ENCODE measurements at places on chromosomes 16 and 17.

- DNase-seq, result no peak
Measured at GRCh38 chr16:21650521-21650920, 1.9 kb downstream of the IGSF6 start.

DNA sequence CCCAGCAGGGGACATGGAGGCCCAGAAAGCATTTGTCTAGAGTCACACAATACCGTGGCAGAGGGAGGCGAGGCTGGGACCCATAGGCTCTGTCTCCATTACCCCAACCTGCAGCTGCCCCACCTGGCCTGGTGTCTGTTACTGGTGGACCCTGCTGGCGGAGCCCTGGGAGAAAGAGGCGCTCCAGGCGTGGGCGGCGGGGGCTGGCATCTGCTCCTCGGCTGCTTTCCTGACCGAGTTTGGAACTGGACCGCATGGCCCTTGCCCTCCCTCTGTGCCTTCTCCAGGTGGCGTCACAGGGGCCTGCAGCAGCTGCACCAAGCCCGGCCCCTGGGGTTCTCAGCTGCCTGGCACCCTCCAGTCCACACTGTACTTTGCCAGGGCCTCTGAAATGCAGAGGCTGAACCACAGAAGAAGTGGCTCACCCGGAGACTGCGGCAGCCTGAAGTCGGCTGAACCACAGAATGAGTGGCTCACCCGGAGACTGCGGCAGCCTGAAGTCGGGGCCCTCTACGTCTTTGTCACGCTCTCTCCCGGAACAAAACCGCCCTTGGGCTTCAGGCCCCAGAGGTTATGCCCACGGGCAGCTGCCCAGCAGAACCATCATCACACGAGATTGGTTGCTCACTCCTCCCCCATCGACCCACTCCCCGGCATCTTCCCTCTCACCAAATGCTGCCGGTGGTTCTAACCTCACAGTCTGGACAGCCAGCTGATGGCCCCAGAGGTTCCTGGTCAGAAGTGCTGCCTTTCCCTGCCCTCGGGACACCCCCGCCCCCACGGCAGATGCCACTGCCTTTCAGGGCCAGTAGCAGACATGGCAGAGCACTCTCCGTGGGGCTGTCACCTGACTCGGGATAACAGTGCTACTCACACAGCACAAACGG is 20.2 kb downstream of the CBFA2T3 start:
- no peak for DNase-seq

- DNase-seq, result peak; percentile 10
Measured at GRCh38 chr17:78040440-78041385, 82.2 kb downstream of the TNRC6C start.

DNA sequence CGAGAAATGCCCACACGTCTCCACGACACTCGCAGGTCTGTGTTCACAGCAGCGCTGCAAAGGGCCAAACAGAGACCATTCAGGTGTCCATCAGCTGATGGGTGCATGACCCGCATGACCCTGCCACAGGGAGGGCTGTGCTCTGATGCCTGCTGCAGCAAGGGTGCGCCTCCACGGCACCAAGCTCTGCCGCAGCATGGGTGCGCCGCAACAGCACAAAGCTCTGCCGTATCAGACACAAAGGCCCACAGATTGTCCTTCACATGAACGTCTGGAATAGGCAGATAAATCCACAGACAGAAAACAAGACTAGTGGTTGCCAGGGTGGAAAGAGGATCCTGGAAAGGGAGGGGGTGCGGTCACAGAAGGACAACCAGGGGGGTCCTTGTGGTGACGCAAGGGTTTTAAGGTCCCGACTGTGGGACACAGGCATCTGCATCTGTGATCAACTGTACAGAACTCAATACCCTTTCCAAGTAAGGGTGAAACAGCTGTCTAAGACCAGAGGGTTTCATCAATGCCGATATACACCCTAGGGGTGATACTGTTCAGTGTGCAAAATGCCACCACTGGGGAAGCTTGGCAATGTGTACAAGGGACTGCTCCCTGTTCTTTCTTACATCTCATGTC is 121.0 kb downstream of the ANKRD11 start:
- DNase-seq, result no peak

- DNase-seq, result peak; percentile 6
Measured at GRCh38 chr17:49497148-49498028, 2.3 kb downstream of the NGFR start.

DNA sequence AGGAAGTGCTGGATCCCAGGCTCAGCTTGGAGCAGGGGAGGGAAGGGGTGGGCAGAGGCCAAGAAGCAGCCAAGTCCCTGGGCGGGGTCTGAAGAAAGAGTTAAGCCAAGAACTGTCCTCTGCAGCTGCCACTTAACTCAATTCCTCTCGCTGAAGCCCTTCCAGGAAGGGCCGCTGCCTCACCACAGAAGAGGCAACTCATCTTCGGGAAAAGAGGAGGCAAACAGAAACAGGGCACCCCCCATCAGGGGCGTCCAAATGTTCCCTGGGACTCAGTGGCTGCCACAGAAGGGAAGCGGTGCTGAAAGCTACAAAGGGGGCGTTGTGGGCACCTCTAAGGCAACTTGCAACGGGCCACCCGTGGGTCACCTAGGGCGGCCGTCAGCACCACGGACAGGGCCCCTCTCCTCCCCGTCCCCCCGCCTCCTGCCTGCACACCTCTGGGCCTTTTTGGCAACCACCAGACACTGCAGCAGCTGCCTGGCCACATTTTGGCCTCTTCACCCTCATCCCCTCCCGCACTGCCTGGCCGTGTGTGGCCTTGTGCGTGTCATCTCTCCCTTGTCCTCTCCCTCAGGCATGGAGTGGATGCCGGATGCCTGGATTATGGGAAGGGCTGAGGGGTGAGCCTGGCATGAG is 2.5 kb downstream of the TLCD3B start:
- no peak for DNase-seq

DNA sequence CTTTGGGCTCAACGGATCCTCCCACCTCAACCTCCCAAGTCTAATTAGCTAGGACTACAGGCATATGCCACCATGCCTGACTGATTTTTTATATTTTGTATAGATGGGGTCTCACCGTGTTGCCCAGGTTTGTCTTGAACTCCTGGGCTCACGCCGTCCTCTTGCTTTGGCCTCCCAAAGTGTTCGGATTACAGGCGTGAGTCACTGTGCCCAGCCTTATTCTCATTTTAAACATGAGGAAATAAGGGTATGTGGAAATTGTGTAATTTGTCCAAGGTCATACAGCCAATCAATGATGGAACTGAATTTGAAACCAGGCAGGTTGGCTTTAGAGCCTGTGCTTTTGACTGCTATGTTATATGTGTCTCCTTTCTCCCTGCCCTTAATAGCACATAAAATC is 27.4 kb upstream of the AQP8 start:
- no peak for DNase-seq

- no peak for DNase-seq
Measured at GRCh38 chr16:51155820-51156806, 5.0 kb upstream of the SALL1 start.

DNA sequence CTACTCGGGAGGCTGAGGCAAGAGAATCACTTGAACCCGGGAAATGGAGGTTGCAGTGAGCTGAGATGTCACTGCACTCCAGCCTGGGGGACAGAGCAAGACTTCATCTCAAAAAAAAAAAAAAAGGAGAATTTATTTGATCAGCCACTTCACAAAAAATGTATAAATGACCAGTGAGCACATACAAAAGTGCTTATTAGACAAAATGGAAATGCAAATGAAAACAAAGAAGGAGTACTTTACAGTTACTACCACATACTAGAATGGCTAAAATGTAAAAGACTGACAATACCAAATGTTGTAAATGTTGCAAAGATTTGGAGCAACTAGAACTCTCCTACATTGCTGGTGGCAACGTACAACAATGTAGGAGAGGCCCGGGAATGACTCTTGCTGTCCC is 241.8 kb upstream of the SOX9 start:
- no peak for DNase-seq

DNA sequence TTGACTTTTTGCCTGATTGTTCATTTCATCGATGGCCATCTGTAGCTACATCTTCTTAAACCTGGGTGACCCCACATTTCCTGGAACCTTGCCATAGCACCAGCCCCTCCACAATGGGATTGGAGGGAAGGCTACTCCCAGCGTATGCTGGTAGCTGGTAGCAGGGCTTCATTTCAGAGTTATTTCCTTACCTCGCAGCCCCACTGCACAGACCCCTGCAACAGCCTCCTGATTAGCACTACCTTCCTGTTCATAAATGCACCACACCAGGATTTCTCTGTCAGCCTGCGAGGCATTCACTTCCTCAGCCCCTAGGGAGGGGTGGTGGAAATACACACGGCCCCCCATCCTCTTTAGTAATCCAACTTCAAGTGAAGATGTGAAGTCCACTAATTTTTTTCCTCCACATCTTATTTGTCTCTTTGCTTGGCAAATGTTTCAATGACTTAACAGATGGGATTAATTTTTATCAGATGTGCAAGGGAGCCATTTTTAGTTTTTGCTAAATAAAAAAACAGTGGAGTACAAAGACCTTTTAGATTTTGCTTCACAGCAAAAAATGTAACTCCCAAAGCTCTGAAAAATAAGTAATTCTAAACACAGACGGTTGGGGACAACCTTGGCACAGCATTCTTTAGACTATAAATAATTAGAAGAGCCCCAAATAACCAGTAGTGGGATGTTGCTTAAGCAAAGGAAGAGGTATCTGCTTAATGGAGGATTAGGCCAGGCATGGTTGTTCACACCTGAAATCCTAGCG is 76.6 kb downstream of the CLEC16A start:
- no peak for DNase-seq

DNA sequence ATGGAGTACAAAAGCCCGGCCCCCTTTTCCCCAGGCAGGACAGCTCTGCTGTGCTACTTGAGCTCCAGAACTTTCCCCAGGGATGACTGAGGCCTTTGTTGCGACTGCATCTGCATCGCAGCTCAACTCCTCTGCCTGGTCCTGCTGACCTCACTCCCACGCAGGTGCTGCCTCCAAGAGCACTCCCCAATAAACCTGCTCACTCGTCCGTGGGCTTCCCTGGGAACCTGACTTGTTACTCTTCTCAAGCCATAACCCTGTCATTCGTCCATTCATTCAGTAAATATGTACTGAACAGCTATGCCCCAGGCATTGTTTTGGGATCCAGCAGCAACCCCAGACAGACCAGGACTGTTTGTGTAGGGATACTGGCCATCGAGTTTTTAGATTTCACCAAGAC is 11.6 kb upstream of the RMI2 start:
- no peak for DNase-seq

GRCh38 chr17:41917192-41917591 is 1.6 kb downstream of the ACLY start:
- no peak for DNase-seq

DNA sequence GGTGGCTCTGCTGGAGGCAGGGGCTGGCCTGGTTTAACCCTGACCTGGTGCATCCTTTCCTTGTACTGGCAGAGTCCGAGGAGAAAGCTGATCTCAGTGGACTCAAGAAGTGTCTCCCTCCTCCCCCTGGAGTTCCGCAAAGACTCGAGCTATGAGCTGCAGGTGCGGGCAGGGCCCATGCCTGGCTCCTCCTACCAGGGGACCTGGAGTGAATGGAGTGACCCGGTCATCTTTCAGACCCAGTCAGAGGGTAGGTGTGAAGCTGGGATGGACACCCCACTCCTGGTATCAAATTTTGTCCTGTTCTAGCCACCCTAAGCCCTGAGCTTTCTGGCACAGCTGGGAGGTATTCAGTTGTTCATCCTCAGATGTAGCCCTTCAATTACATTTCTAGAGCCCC is 42.5 kb downstream of the IL21R start:
- no peak for DNase-seq

DNA sequence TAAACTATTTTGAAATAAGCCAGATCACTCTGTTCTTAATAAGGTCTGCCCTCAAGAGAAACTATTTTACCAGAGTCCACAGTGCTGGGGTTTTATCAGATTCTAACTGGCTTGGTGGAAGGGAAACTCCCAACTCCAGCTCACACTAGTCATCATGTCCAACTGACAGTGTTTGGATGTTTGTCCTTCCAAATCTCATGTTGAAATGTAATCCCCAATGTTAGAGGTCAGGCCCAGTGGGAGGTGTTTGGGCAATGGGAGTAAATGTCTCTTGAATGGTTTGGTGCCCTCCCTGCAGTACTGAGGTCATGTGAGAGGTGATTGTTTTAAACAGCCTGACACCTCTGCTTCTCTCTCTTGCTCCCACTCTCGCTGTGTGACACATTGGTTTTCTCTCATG is 1301.0 kb upstream of the CDH8 start:
- no peak for DNase-seq

DNA sequence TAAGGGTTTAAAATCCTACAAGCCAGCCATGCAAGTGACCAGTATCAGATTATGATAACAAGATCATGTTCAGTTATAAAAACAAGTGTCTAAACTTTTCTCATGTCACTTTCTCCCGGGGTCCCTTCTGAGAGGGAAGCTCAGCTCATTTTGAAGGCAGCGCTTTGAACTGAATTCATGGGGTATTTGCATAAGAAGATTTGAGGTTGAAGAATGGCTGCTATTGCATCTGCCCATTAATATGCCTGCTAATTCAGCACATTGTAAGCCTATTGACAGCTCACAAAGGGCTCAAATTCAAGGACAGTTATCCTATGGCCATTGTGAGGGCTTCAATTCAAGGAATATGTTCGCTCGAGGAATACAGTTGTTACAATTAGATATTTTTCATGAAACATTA is 290.2 kb upstream of the IRX3 start:
- DNase-seq, result no peak

DNA sequence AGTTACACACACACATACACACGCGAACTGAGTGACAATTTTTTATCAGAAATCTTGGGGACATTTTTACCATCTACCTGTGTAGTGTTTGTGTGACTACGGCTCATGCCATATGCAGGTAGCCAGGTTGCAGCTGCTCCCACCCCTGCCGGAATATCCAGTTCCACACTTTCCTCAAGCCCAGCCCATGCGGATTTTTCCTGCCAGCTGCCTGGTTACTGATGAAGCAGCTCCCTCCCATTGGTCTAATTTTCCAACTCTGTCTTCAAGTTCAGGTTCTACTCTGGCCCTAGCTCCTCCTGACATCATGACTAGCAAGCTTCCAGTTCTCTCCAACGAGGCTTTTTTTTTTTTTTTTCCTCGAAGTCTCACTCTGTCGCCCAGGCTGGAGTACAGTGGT is 4.8 kb downstream of the GSG1L2 start:
- no peak for DNase-seq

DNA sequence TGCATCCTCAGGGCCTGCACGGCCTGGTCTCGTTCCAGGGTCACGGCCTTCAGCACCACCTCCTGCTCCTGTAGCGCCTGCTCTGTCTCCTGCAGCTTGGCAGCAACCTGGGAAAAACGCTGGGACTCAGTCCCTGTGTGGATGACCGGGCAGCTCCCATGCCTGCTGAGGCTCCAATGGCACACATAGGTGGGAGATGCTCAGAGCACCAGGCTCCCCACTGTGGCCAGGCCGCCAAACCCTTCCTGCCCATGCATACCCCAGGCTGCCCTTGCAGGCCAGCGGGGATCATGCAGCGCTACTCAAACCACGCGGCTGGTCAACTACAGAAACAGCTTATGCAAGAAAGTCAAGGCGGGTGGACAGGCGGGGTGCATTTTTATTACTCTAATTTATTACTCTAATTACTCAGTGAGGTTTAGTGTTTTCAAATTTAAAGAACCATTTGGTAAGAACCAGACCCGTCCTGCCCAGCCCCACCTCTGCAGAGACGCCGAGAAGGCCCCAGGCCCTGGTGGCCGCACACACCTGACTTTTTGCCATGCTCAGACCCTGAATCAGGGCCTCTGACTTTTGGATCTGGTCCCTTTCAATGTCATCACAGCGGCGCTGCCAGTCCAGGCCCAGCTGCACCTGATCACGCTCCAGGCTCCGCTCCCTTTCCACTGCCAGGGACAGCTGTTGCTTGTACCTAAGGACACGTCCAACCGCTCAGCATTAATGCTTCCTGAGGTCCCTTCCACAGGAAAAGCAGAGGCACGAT is 34.0 kb downstream of the CCDC57 start:
- no peak for DNase-seq
